Esophagus squamous epithelium (tissue), 5 donors: ENCODE measurements at places on chromosomes 13 and 19. TPM values are rescaled to one million over a fixed set of nuclear protein-coding genes. Genes with fewer than 3 reads are reported as not detected.

Gene LILRB4
- total RNA-seq = 6.7 TPM

GRCh38 chr19:14091081-14091812, 696 bp upstream of the SAMD1 start:
- H3K27ac ChIP-seq = peak overlapping the region; percentile 98
- H3K36me3 ChIP-seq = peaks cover 5% of the 10 kb centered on the region
- H3K27me3 ChIP-seq = no peaks in the 10 kb centered on the region
- no peak for DNase-seq
- H3K4me3 ChIP-seq = peak overlapping the region; percentile 98
- peaks cover 24% of the 10 kb centered on the region for H3K4me1 ChIP-seq

Gene HPN
- not detected for total RNA-seq

Gene PLA2G4C
- total RNA-seq = 1.3 TPM

DNA sequence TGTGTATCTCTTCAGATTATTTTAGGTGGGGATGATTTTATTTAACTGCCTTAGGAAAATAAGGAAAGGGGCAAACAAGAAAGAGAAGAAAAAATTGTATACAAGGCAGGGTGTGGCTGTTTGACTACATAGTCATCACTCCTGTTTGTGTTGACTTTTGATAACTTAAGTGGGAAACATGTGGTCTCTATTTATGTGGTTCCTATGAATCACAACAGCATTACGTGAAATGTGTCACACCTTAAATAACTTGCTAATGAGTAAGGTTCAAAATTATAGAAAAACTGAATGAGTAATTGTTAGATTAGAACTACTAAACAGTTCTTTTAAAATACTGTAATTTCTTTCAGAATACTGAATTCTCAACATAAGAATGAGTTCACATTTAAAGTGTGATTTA, 69.3 kb downstream of the LMO7 start:
- H3K36me3 ChIP-seq = no peaks in the 10 kb centered on the region
- peak overlapping the region; percentile 85 for H3K27ac ChIP-seq
- H3K27me3 ChIP-seq = no peaks in the 10 kb centered on the region
- DNase-seq = no peak
- H3K4me3 ChIP-seq = no peak overlapping the region
